ENCODE measurements at places on chromosomes 4 and X.

- no peak for DNase-seq
Observed at GRCh38 chr4:113781439-113782040, 20.0 kb upstream of the CAMK2D start.

DNA sequence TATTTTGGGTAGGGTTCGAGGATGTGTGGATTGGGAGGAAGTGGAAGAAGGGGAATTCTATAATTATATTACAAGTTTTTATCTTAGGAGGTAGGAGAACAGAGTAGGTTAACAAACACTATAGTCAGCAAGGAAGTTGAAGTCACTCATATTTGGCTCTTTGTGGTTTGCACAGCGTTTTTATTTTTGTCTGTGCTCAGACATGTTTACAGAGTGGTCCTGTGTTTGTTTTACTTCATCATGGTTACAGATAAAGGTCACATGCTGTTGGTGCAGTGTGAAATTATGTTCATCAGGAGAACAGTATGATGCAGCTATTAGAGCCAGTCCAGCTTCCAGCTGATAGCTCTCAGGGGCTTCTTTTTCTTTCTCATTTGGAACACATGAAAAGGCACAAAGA is 299.9 kb upstream of the SFRP2 start:
- DNase-seq: no peak

- DNase-seq: no peak
Observed at GRCh38 chrX:70117738-70118137, 15.5 kb upstream of the IGBP1 start.

- no peak for DNase-seq
Observed at GRCh38 chr4:8739820-8740665, 131.6 kb downstream of the HMX1 start.

GRCh38 chrX:44643723-44644122 is 101.1 kb upstream of the FUNDC1 start:
- DNase-seq: no peak

- no peak for DNase-seq
Observed at GRCh38 chr4:76957004-76957738, 7.6 kb downstream of the SEPTIN11 start.

GRCh38 chr4:84877051-84877833 is 89.2 kb downstream of the WDFY3 start:
- no peak for DNase-seq

- no peak for DNase-seq
Observed at GRCh38 chrX:135522878-135523693, 2.6 kb downstream of the INTS6L start.

GRCh38 chr4:14716691-14717090 is 285.6 kb upstream of the CPEB2 start:
- no peak for DNase-seq

- DNase-seq: no peak
Observed at GRCh38 chr4:46994007-46994405, 625 bp upstream of the GABRA4 start.

GRCh38 chrX:11352296-11352741 is 59.1 kb downstream of the AMELX start:
- no peak for DNase-seq

- DNase-seq: no peak
Observed at GRCh38 chr4:173405840-173406606, 7.1 kb upstream of the SCRG1 start.
